ENCODE measurements at places on chromosomes 5 and 9.

GRCh38 chr5:53481887-53482716 is 1.7 kb downstream of the FST start:
- DNase-seq, result no peak

DNA sequence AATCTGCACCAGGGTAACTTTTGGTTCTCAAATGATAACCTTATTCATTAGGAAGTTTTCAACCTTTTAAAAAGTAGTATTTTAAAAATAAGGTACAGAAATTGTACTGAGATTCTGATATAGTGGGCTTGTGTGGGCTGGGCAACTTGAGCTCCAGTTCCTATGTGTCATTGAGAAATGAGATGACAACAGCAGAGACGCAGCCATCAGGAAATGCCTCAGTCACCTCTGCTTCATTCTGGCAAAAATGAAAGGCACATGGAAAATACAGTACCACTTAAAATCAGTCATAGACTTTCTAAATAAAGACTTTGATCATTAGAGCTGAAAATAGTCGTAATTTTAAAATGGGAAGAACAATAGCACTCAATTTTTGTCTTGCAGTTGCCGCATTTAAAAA is 480.2 kb downstream of the PLK2 start:
- no peak for DNase-seq

DNA sequence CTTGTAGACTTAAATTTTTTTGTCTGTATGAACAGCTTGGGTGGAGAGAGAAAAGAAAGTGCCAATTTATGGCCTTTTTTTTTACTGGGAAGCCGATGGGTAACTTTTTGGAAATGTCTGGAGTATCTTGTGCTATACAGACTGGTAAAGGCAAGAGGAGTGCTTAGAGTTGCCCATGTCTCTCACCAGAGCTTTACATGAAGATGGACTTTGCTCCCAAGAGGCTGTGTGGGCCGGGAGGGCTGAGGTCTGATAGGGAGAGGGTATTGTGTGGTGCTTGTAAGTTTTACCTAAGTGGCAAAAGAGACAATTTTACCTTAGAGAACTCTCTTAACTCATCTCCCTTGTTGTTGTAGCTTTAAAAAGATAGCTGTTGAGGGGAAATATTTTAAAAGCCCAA is 203.2 kb downstream of the SEMA6A start:
- no peak for DNase-seq

DNA sequence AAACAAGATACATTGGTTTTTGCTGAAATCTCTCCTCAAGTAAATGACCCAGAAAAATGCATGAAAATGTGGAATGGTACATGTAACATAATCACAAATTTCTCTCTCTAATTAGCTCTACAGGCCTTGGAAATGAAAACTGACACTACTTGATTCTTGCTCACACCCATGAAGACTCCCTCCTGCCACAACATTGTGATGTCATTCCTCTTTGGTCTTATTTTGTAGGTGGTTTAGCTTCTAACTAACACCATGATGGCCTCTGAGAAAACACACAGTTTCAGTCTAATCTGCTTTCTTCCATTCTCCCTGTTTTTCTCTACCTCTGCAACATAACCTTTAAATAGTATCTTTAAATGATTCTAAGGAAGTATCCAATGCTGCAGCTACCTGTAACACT is 78.6 kb upstream of the FAM174A start:
- DNase-seq, result no peak

GRCh38 chr9:137311986-137312851 is 10.1 kb upstream of the NRARP start:
- DNase-seq, result no peak

DNA sequence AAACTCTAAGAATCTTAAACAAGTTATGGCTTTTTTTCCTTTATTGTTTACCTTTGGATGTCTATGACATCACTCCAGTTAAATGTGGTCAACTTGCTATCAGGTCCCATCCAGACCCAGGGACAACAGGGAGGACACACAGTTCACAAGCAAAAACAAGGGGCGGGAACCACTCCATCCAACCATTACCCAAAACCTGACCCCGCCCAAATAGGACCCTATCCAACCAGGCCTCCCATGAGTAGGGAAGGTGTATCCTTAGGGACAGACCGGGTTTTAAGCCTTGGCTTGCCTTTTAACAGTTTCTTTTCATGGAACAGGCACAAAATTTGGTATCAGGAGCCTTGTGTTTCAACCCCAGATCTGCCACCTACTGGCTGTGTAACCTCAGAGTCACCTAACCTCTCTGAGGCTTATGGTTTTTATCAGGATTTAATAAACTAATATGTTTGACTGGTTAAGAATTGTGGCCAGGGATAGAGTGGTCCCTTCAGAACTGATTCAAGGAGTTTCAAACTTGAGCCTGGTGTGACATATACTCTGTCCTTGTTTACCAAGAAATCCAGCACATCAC is 127.7 kb upstream of the RAD23B start:
- no peak for DNase-seq

DNA sequence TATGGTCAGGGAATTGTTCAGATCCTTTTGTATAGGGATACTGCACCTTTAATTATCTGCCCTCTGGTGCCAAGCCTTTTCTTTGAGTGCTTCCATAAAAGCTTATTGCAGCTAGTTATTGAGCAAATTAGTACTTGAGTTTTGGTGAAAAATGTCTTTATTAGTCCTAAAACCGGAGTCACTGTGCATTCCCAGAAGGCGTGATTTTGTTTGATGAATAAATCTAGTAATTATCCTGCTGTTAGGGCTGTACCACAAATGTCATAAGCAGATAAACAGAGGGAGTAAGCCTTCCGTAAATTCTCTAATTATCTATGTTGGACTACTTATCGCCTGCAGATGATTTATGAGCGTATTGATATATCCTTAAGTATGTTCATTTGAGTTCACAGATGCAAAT is 620.7 kb upstream of the ARRDC3 start:
- DNase-seq, result no peak

GRCh38 chr5:81852291-81853029 is 101.6 kb upstream of the SSBP2 start:
- peak; percentile 5 for DNase-seq

DNA sequence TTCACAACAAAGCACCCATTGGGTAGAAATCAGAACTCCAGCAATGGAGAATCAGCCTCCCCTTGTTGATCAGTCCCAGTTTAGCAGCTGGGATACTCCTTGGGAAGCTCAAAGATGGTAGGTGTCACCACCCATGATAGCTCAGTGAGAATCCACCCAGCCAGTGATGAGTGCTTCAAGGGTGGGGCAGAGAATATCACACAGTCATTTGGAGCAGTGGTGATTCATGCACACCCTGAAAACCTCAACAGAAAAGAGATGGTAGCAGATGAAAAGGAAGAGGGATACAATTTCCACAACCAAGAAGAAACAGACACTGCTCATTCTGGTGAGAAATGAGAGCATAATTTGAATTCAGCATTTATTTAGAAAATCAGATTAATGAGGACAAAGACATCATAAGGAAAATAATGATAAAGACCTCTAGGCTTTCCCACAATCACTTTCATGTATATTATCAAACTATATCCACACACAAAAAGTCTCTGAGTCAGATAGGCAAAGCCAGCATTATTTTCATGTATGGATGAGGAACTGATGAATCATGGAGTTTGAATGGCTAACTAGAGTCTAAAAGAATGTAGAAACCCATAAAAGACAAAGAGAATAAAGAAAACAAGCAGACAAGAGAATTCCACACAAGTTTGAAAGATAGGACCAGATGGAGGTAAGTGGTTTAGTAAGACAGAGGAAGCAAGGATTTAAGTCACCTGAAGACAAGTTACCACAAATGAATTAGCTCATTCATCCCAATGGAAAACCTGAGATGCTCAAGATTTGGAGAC is 82.9 kb downstream of the FEM1C start:
- DNase-seq, result peak; percentile 72

DNA sequence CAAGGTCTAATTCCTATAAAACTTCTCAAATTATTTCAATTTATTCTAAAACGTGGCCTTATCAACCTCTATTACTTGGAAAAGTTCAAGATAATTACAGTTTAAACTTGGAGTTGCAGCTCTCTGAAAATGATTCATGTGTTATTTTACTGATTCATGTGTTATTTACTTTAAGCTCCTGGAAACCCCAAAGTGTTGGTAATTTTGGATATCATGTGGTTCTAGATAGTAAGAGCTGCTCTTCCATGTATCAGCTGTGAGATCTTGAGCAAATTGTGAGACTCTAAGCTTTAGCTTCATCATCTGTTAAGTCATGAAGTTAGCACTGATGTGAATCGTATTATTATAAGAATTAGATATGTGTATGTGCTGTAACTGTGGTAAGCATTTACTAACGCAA is 749.2 kb downstream of the TLE4 start:
- DNase-seq, result peak; percentile 37

DNA sequence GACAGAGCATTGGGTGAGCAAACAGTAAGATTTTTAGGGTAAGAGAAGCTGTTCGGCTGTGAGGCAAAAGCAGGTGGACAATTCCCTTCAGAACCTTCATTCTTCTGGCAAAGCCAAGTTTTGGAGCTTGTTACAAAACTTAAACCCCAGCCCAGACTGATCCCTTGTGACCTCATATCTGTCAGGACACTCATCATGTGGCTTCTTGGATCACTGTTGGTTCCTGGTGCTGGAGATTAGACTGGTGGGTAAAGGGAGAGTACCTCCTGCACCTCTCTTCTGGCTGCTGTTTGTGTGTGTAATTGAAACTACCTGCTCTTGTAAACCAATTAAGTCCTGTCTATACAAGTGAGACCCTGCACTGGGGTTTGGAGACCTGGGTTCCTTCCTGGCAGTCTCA is 21.0 kb downstream of the LARP1 start:
- no peak for DNase-seq

GRCh38 chr9:126376311-126377175 is 49.9 kb downstream of the MVB12B start:
- no peak for DNase-seq

- no peak for DNase-seq
Measured at GRCh38 chr9:98539954-98540353, 168.8 kb downstream of the GABBR2 start.

GRCh38 chr9:92941861-92942260 is 5.5 kb upstream of the FGD3 start:
- no peak for DNase-seq

- no peak for DNase-seq
Measured at GRCh38 chr9:115306865-115307264, 188.9 kb upstream of the TNC start.

- peak; percentile 70 for DNase-seq
Measured at GRCh38 chr9:104903609-104904008, 24.3 kb downstream of the ABCA1 start.

DNA sequence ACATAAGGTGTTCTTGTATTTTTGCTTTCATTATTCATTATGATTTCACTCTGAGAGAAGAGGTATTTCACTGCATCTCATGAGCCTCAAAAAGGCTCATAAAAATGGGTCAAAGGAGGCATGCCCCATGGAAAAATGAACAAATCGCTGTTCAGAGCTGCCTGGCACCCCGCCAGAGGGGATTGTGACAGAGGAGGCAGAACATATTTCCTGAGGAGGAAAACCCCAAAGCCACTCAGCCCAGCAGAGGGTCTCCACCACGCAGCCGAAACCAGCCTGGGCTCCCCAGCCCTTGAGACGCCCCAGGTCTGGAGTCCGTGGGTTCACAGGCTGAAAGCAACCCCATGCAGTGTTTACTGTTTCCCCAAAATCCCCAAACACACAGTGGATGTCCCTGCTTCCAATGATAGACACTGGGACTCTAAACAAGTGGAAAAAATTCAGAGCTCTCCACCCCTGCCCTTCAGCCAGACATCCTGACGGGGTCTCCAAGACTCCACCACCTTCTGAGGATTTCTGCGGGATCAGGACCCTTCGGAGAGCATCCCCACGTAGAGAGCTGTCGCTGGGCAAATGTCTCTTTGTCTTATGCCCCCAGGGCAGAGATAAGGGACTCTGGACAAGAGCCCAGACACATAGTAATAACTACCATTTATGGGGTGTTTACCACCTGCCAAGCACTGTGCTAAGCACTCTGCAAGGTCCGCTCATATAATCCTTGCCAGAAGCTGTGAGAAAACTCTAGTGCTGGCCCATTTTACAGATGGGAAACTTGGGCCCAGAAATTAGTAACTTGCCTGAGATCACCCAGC is 122.3 kb downstream of the PAX5 start:
- no peak for DNase-seq

GRCh38 chr5:116858705-116859333 is 284.2 kb upstream of the SEMA6A start:
- DNase-seq, result no peak

DNA sequence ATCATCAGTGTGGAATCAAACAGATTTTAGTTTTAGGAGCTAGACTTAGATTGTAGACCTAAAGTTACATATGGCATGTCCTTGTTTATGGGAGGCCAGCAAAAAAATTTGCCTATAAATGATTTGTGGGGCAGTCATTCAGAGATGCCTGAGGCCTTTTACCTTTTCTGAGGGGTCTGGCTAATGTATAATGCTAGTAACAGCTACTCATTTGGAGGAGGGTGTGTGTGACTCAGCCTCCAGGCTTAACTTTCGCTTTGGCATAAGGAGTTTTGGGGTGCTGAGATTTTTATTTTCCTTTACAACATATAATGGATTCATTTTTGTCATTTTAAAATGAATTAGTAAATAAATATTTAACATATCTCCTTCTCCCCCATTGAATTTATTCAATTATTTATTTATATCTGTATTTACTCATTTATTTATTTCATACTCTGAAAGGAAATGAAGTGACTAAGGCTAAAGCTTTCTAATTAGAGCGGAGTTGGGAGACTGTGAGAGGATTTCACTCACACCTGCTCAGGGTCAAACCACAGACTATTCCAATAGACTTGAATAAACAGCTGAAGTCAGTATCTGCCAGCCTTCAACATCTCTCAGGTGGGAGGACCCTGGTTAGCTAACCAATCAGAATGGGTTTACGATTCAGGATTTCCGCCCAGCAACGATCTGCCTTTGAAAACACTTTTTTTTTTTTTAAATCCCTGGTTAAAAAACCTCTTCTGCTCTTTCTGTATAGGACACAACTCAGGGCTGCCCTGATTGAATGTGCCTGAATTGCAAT is 487.5 kb upstream of the SGCD start:
- no peak for DNase-seq

DNA sequence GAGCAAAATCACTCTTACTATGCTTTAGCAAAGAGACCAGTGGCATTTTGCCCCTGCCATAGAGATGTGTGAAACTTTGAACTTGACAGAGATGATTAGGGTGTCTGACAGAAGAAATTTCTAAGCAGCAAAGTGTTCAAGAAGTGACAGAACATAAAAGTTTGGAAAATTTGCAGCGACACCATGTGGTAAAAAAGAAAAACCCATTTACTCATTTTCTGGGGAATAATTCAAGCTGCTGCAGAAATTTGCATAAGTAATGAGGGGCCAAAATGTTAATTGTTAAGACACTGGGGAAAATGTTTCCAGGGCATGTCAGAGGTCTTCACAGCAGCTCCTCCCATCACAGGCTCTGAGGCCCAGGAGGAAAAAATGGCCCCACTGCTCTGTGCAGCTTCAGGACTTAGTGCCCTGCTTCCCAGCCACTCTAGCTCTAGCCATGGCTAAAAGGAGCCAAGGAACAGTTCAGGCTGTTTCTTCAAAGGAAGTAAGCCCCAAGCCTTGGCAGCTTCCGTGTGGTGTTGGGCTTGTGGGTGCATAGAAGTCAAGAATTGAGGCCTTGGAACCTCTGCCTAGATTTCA is 6.1 kb upstream of the AP3B1 start:
- DNase-seq, result no peak

GRCh38 chr5:5309645-5310044 is 112.8 kb upstream of the ICE1 start:
- DNase-seq, result no peak

All from non-pigmented ciliary epithelial cell (primary cell).